ENCODE measurements at places on chromosomes 7 and 10. TPM values are rescaled to one million over a fixed set of nuclear protein-coding genes. Genes with fewer than 3 reads are reported as not detected.

AGR3 gene
- 5.8 TPM for total RNA-seq

OGDHL gene
- 11.7 TPM for total RNA-seq

DNA sequence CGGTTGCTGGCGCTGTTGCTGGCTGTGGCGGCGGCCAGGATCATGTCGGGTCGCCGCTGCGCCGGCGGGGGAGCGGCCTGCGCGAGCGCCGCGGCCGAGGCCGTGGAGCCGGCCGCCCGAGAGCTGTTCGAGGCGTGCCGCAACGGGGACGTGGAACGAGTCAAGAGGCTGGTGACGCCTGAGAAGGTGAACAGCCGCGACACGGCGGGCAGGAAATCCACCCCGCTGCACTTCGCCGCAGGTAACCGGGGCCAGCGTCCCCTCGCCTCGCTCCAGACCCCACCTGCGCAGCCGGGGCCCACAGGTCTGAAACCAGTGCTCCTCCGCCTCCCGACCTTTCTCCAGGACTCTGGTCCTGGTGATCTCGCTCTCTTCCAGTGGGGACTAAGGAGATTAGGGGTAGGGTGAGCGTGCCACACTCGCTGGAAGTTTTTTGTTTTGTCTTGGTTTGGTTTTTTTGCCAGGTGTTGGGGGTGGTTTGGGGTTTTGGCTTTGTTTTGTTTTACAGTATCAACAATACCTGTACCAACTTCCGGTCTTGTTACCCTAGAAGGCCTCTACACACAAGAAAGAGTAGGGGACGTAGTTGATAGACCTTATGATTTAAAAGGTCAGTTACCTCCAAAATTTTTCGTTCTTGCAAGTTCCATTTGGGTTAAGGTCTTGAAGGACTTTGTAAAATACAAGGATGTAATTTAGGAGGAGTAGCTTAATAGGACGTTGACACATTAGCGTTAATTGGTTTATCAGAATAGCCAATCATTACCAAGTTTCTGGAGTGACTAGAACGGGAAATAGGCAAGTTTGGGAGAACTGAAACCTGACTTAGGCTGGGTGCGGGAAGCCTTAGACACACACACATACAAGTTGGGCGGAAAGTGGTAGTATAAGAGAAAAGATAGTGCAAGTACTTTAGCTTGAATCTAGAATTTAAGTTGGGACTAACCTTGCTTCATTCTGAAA is 704 bp downstream of the TNKS2 start:
- no peaks in the 10 kb centered on the region for H3K27me3 ChIP-seq
- H3K4me3 ChIP-seq, result peak overlapping the region; percentile 96
- peaks cover 15% of the 10 kb centered on the region for H3K36me3 ChIP-seq
- H3K27ac ChIP-seq, result peak overlapping the region; percentile 99
- peaks cover 36% of the 10 kb centered on the region for H3K4me1 ChIP-seq

GRCh38 chr10:44704616-44705015 is 206.5 kb upstream of the TMEM72 start:
- H3K27me3 ChIP-seq, result no peaks in the 10 kb centered on the region
- H3K27ac ChIP-seq, result no peak overlapping the region
- H3K4me1 ChIP-seq, result no peaks in the 10 kb centered on the region
- no peaks in the 10 kb centered on the region for H3K36me3 ChIP-seq

- no peaks in the 10 kb centered on the region for H3K36me3 ChIP-seq
- H3K27me3 ChIP-seq, result no peaks in the 10 kb centered on the region
- H3K4me3 ChIP-seq, result no peak overlapping the region
- no peak overlapping the region for H3K27ac ChIP-seq
- H3K4me1 ChIP-seq, result peaks cover 1% of the 10 kb centered on the region
Measured at GRCh38 chr10:26544932-26545331, 106.8 kb downstream of the APBB1IP start.

DNA sequence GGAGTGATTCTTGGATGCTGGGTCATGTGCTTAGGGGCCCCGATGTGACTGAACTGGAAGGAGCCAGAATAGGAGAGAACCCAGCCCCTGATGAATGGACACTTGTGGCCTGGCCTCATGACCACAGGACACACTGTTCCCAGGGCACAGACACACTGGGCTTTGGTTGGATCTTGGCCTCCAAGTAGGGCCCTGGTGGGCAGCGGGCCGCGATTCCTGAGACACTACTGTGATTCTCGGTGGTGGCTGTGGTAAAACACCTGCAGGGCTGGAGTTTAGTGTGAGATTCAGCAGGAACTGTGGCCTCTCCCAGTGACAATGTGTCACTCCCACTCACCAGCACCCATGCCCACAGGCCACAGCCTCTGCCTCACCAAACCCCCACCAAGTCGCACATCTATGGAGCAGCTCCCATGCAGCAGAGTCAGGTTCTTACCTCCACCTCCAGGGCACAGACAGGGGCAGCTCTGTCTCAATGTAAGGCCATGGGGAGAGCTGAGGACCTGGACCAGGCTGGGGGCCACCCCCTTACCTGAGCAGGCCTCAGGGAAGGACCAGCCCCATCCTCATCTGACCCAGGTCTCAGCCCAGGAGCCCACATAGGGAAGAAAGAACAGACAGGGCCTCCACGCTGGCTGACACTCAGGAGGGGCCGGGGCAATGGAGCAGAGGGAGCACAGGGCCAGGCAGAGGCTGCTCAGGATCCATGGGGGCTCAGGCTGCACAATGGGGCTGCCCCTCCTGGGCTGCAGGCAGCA is 33.2 kb upstream of the ZNF716 start:
- no peaks in the 10 kb centered on the region for H3K4me1 ChIP-seq
- H3K27me3 ChIP-seq, result no peaks in the 10 kb centered on the region
- DNase-seq, result no peak
- peaks cover 2% of the 10 kb centered on the region for H3K36me3 ChIP-seq
- no peak overlapping the region for H3K4me3 ChIP-seq

DNA sequence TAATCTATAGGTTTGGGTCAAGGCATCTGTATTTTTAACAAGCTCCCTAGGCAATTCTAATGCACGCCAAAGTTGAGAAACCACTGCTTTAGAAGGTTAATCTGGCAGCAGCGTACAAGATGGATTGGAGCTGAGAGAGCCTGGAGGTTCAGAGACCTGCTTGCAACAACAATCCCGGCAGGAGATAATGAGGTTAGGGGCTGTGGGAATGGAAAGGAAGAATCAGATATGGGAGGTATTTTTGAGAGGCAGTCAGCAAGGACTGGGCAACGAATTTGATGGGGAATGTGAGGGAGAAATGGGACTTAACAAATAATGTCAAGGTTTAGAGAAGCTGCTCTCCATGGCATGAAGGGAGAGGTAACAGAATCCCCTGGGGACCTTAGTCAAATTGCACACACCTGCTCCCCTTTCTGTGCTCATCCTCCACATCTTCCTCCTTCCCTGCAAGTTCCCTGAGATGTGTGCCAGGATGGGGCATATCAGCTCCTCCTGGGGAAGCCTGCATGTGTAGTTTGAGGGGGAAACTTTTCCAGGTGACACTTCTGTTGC is 731.0 kb upstream of the GALNT17 start:
- no peak for DNase-seq
- no peak overlapping the region for H3K4me3 ChIP-seq
- no peaks in the 10 kb centered on the region for H3K27me3 ChIP-seq
- peaks cover 2% of the 10 kb centered on the region for H3K4me1 ChIP-seq
- H3K27ac ChIP-seq, result no peak overlapping the region

DNA sequence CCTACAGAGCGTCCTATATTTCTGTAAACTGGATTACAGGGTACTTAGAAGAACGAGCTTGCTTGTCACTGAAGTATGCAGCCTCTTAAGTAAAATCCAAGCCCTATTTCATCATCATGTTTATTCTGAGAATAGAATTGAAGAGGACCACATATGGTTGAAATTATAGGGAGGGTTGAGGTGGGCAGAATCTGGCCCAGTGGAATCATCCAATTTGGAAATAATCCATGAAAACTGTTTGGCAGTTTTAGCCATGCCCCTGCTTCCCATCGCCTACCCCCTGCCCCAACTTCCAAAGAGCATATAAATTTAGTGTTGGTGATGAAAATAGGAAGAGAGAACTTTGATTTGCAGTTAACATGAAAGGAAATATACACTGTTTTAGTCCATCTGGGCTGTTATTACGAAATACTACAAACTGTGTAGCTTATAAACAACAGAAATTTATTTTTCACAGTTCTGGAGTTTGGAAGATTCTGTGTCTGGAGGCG is 150.4 kb downstream of the PRKG1 start:
- H3K27ac ChIP-seq, result no peak overlapping the region
- H3K4me3 ChIP-seq, result no peak overlapping the region
- no peaks in the 10 kb centered on the region for H3K36me3 ChIP-seq
- H3K27me3 ChIP-seq, result no peaks in the 10 kb centered on the region
- no peak for DNase-seq

GRCh38 chr10:78443900-78444571 is 410.4 kb downstream of the RPS24 start:
- peaks cover 3% of the 10 kb centered on the region for H3K27me3 ChIP-seq
- H3K27ac ChIP-seq, result no peak overlapping the region
- H3K4me1 ChIP-seq, result peaks cover 15% of the 10 kb centered on the region
- no peak overlapping the region for H3K4me3 ChIP-seq

GRCh38 chr7:40782836-40783235 is 648.0 kb downstream of the SUGCT start:
- no peak for DNase-seq
- H3K27ac ChIP-seq, result no peak overlapping the region

- no peak for DNase-seq
- H3K27ac ChIP-seq, result no peak overlapping the region
- H3K27me3 ChIP-seq, result no peaks in the 10 kb centered on the region
- H3K4me3 ChIP-seq, result no peak overlapping the region
- H3K36me3 ChIP-seq, result no peaks in the 10 kb centered on the region
Measured at GRCh38 chr7:14962778-14963177, 60.2 kb upstream of the DGKB start.

GRCh38 chr7:2958416-2959102 is 85.1 kb downstream of the CARD11 start:
- H3K4me1 ChIP-seq, result no peaks in the 10 kb centered on the region
- no peaks in the 10 kb centered on the region for H3K27me3 ChIP-seq
- no peak overlapping the region for H3K27ac ChIP-seq
- H3K36me3 ChIP-seq, result no peaks in the 10 kb centered on the region

All from progenitor cell of endocrine pancreas (in vitro differentiated cells).